ENCODE measurements at places on chromosomes 1 and 21.

DNA sequence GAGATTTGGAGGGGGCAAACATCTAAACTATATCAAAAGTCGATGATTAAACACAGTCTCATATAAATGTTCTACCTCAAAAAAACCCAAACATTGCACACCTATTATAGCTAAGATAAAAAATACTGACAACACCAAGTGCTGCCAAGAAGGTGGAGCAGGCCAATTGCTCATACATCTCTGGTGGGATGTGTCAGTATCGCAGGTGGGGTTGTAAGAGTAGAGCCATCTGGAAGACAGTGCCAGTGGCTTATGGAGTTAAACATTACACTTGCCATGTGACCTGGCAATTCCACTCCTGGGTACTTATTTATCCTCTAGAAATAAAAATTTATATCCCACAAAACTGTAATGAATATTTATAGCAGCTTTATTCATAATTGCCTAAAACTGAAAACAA, 213.4 kb downstream of the DISC1 start:
- no peak for DNase-seq

DNA sequence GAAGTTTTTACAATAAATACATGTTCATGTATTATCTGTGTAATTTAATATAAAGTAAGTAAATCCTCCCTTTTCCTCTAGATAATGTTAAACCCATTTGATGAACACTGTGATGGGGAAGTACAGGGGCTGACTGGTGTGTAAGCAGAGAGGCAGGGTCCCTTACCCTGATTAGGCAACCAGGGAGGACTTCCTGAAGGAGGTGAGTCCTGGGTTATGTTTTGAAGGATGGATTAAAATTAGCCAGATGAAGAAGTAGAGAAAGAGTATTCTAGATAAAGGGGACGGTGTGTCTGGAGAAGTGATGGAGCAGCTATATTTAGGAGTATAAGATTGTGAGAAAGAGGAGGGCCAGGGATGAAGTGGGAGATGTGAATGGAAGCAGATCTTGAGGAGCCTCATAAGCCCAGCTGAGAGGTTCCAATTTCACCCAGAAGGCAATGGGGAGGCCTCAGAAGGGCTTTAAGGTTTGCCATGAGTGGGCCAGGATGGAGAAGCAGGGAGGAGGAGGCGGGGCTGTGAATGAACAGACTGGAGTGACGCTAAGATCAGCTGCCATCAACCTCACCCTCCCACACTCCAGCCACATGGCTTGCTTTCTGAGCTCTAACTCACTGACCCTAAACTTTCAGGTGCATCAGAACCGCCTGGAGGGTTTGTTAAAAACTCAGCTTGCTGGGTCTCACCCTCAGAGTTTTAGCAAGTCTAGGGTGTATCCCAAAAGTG, 30.9 kb upstream of the ID3 start:
- DNase-seq: peak; percentile 9

DNA sequence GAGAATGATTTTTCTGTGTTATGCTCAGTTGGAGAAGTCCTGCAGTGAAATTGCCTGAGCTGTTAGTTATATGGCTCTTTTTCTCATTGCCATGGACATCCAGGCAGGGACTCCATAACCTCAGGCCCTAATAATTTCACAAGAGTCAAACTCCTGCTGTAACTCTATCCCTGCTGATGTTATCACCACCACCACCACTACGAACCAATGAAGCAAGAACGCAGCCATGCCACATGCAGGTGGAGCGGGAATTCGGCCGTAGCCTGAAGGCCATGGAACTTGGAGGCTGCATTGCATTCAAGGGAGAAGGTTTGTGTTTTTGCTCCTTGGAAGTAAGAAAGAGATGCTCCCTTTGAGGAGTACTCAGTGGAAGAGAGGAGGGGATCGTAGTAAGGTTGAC, 16.8 kb upstream of the DLGAP3 start:
- DNase-seq: no peak

GRCh38 chr1:207029701-207030521, 2.6 kb downstream of the C1orf116 start:
- no peak for DNase-seq

DNA sequence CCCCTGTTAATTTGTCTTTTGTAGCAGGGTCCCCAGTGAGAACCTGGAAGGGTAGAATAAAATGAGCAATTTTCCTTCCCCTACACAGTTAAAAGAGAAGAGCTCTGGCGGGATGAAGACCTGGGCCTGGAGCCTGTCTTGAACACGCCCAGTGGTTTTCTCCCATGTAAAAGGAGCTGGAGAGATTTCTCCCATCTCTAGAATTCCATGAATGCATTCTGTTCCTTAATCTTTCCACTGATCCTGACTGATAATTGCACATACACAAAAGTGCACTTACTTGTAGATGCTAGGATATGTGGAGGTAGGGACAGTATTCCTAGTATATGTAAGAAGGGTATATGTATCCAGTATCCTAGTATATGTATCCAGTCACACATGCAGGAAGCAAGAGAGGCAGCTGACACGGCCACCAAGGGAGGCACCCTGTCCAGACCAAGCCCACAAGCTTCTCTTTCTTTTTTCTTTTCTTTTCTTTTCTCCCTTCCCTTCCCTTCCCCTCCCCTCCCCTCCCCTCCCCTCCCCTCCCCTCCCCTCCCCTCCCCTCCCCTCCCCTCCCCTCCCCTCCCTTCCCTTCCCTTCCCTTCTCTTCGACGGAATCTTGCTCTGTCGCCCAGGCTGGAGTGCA, 11.9 kb upstream of the PKNOX1 start:
- no peak for DNase-seq

GRCh38 chr1:119674835-119675289, 26.8 kb upstream of the ZNF697 start:
- peak; percentile 0 for DNase-seq

GRCh38 chr1:26005434-26006105, 7.7 kb upstream of the PAFAH2 start:
- no peak for DNase-seq

- DNase-seq: no peak
These were observed 31.4 kb upstream of the SLAMF9 start for GRCh38 chr1:159985473-159985872.

GRCh38 chr1:232923739-232924386, 26.5 kb upstream of the NTPCR start:
- DNase-seq: peak; percentile 35

GRCh38 chr21:38819719-38820159, 14.0 kb downstream of the ETS2 start:
- DNase-seq: no peak

GRCh38 chr1:38151399-38151798, 104.8 kb upstream of the POU3F1 start:
- DNase-seq: no peak

DNA sequence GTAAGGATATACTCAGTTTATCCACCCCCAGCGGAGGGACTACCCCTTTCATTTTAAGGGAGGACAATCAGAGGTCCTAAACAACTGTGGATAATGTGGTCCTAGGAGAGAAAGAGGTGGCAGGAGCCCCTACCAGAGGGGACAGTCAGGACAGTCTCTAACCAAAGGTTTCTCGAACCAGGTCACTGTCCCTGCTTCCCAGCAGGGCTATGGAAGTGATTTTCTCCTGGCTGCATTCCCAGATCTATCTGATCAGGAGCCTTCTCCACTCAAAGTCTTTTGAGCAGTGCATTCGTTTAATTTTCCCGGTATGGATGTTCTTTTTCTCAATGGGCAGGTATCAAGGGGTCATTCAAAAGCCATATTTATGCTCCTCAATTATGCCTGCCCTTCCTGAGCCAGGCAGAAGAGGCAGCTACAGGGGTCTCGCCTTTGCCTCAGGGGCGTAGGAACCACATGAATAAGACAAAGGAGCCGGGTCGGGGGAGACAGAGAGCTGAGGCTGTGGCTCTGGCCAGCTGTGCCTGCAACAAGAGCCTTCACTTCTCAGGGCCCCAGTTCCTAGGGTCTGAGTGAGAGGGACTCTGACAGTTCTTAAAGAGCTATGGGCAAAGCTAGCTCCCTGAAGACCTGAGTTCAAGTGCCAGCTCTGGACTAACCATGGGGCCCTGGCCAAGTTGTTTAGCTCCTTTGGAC, 62.5 kb upstream of the DMRTB1 start:
- no peak for DNase-seq

- no peak for DNase-seq
These were observed 9.4 kb downstream of the HYI start for GRCh38 chr1:43444151-43444828.
